ENCODE measurements at places on chromosomes 12 and 14.

DNA sequence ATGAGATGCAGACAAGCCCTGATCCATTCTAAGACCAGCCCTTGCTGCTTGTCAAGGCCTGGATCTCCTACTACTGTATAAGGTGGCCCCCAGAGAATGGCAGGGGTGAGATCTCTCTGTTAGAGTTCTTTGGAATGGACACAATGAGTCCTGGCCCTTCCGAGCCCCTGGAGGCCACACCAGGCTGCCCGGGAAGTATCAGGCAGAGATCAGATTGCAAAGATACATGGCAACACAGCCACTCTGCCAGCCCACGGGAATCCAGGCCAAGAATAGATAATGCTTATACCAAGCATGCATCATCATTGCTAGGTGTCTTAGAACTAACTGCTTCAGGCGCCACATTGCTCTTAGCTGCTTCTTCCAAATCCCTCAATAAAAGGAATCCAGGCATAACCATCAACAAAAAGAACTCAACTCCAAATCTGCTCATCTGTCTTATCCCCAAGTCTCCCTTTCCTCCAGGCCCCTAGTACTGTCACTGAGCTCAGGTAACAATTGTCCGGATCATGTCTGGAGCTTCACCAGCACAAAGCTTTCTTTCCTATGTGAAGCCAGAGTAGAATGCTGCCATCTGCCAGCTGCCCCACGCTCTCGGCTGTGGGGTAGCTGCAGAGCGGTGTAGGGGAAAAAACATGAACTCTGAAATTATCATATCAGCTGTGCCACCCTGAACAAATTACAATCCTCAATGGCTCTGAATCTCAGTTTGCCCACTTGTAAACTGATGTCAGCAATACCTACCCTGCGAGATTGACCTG is 5.5 kb upstream of the VASH1 start:
- no peak for DNase-seq

DNA sequence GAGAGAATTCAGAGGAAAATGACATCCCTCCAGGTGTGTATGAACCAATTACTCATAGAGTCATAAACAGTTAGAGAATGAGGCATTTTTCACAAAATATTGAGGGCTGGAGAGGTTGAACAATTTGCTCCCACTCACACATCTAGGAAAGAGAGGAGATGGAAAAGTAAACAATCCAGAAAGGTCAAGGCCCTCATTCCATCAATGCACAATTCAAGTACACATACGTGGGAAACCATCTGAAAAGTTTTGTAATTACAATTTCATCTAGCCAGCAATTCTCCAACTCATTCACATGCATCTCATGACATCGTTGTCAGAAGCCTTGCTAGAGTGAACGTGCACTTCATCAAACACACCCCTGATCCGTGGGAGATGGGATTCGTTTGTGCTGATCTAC is 15.7 kb upstream of the BCL2L14 start:
- DNase-seq: no peak

DNA sequence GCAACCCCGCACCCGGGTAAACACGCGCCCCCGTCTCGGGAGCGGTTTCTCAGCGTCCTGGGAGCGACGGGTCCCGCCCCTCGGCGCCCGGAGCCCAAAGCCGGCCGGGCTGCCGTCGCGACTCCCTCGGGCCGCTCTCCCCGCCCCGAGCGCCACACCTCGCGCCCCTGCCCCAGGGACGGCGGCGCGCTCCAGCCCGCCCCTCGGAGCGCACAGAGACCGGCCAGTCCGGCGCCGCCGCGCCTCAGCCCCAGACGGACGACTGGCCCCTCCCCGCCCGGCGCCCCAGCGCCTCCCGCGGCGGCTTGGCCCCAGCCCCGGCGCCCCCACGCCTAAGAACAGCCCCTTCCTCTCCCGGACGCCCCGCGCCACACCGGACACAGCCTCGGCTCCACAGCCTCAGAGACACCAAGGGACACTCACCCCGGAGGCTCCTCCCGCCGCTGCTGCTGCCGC is 411 bp downstream of the BTBD7 start:
- DNase-seq: peak; percentile 55

GRCh38 chr14:40115583-40115982 is 683.4 kb upstream of the FBXO33 start:
- no peak for DNase-seq

DNA sequence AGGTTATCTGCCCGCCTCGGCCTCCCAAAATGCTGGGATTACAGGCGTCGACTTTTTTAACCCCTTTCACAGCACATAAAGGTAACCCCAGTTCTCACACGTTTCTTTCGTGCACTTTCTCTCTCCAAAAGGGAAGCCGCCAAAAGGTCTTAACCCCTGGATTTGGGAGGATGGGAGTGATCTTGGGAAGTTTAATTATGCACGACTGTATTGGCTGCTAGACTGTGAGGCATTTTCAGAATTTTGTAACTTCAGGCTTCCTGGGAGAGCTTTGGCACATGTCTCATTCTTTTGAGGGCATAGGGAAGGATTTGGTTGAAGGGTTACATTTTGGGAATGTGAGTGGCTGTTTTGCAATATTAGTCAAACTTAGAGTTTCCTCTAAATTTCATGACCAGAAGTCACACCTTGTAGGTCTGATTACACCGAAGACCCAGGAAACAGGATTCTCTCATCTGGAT is 1.4 kb upstream of the SMARCC2 start:
- DNase-seq: no peak

DNA sequence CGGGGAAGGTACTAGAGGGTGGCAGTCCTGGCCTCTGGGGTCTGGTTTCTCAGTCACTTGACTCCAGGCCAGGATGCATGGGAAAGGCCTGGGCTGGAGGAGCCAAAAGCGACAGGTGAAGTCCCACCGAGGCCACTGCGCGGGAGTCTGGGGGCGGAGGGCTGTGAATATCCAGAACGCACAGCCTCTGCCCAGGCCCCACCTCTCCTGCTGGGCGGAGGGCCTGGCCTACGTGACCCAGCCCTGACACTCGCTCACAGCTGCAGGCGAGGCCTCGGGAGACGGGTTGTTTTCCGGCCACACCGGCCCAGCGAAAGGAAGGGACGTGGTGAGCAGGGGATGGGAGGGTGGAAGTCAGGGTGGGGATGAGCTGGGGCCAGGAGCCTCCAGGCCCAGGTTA is 91.2 kb downstream of the RFLNA start:
- DNase-seq: no peak

- DNase-seq: peak; percentile 74
These were observed 77.7 kb downstream of the PPP2R5C start for GRCh38 chr14:101839236-101839635.

GRCh38 chr14:100399052-100399849 is 76.1 kb downstream of the SLC25A47 start:
- no peak for DNase-seq

- peak; percentile 88 for DNase-seq
These were observed 65.4 kb downstream of the TAOK3 start for GRCh38 chr12:118307069-118307954.

DNA sequence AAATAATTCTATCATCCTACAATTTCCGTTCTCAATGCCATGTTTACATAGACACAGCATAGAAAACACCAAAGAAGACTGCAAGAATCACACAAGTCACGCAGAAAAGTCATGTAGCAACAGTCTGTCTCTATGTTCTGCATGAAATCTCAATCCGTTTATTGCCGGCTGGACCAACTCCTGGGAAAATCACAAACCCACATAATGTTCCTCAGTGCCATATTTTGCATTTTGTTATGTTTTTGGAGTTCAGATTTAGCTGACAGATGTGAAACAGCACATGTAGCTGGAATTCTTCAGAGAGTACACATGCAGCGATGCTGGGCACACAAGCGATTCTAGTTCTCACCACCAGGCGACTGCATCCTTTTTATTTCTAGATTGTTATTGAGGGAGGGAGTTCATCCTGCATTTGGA is 193.1 kb downstream of the APAF1 start:
- DNase-seq: no peak

GRCh38 chr14:62373944-62374343 is 611.7 kb downstream of the SNAPC1 start:
- no peak for DNase-seq

DNA sequence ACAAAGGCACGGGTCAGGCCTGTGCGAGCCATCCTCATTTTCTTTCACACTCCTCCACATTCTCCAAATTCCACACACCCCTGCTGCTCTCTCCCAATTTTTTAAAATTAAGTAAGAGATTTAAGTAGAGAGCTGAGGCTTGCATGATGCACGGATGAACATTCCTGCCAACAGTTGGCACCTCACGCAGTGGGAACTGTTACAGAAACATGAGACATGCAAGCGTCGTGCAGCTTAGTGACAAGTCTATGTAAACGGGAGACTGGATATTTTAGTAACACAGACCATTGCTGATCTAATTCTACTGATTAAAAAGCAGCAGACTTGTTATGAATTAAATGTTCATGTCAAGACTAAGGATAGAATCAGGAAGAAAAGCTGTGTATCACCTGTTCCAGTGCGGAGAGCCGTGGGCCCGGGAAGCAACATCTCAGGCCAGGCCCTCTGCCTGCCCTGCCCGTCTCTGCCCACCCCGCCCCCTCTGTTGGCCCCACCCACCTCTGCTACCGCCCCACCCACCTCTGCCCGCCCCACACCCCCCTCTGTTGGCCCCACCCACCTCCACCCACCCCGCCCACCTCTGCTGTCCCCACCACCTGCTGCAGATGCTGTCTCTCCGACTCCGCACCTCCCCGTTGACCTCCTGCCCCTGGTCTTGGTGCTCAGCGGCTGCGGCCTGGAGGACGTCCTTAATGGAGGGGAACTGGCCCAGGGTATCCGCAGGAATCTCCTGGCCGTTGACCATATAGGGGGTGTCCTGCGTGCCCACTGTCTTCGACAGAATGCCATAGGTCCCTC is 21.2 kb downstream of the GOLGA3 start:
- no peak for DNase-seq

DNA sequence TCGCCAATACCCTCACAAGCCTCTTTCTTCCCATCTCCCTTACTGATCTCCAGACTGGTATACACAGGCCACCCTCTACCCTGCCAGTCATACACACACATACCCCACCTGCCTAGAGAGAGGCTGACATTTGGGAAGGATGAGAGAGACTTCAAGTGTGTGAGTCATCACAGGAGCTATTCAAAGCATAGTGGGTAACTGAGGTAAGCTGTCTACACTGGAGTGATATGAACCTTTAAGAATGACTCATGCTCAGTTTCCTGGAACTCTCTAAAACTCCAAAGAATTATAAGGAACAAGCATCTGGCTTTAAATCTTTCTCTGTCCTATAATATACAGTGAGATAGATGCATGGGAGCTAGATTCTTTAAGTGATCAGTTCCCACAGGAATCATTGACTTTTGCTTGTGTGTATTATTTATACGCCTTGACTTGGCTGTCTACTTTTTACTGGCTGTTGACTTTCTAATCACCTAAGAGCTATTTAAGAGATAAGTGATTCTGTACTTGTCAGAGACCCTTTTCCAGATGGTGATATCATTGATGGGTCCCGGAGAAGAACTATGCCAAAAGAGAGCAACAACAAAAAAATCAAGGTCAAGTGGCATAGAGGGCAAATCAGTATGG is 5.8 kb downstream of the IGF1 start:
- peak; percentile 70 for DNase-seq

- DNase-seq: peak; percentile 27
These were observed 159.6 kb upstream of the PZP start for GRCh38 chr12:9367828-9368227.

GRCh38 chr12:103308396-103308795 is 187.4 kb downstream of the C12orf42 start:
- DNase-seq: no peak

DNA sequence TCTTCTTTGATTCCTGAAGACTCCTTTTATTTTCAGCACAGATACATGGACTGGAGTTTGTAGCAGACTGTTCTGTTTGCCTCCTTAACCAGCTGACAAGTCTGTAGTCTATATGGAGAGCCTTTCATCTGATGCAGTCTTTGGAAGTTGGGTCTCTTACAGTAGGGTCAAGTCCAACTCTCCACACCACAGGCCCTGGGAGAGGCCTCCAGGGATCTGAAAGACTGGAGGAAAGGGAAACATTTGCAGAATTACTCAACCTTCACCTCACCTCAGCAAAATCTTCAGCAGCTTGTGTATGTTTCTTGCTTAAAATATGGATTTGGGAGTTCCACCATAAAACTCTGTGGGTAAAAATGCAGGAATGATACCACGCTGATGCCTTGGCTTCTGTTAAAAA is 188.4 kb downstream of the MSRB3 start:
- DNase-seq: no peak

Data from activated CD4-positive, alpha-beta T cell treated with anti-CD3 and anti-CD28 coated beads, Interleukin-10, Interleukin-2, amounts not matched to agents 100 ng/mL and 50 ng/mL, durations not matched to agents 16 hours and 8 hours (primary cell).